ENCODE measurements at places on chromosomes 6 and 20. TPM values are rescaled to one million over a fixed set of nuclear protein-coding genes. Genes with fewer than 3 reads are reported as not detected.

The GGTLC1 gene
- not detected for polyA plus RNA-seq

The DNAAF9 gene
- 0.97 TPM for polyA plus RNA-seq

The HTR1B gene
- not detected for polyA plus RNA-seq

The ZNF391 gene
- 2.1 TPM for polyA plus RNA-seq

The DDX43 gene
- 1.9 TPM for polyA plus RNA-seq

The FAXC gene
- not detected for polyA plus RNA-seq

The MEP1A gene
- polyA plus RNA-seq: not detected

The C6orf132 gene
- polyA plus RNA-seq: not detected

The IL17F gene
- not detected for polyA plus RNA-seq

The CDH22 gene
- polyA plus RNA-seq: not detected

The MRPS18B gene
- 146 TPM for polyA plus RNA-seq

The PI16 gene
- polyA plus RNA-seq: 2.3 TPM

The MYB gene
- not detected for polyA plus RNA-seq

All from IgD-negative memory B cell (primary cell).